ENCODE measurements at places on chromosomes 11 and 22. TPM values are rescaled to one million over a fixed set of nuclear protein-coding genes. Genes with fewer than 3 reads are reported as not detected.
A peak's percentile ranks its signal among the peaks of the same experiment; 100 is the strongest.

FOLH1 gene
- total RNA-seq: not detected

POU2AF1 gene
- 0.47 TPM for total RNA-seq

OR5A1 gene
- not detected for total RNA-seq

GRCh38 chr11:2092956-2093412 lies 46.2 kb downstream of the IGF2 start:
- peak; percentile 81 for DNase-seq

DNA sequence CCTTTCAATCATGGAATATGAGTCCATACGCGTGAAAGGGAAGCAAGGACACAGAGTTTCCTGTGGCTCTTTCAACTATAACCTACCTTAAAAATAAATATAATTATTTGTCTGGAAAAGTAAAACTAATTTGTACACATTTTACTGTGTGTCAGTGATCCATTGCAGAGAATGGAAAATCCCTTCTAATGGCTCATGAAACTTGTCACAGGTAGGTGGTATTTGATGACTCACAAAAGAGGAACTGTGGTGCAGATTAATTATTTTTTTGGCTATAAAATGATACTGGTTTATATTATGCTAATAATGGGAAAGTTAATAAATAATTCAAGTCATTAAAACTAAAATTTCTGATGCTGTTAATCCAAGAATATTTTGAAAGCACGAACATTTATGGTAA lies 792.2 kb downstream of the METTL15 start:
- no peak for DNase-seq

GRCh38 chr11:23359297-23359696 lies 499.0 kb upstream of the CCDC179 start:
- no peak for DNase-seq

- no peak for DNase-seq
Observed at GRCh38 chr11:78856211-78856610, 281.5 kb upstream of the NARS2 start.

DNA sequence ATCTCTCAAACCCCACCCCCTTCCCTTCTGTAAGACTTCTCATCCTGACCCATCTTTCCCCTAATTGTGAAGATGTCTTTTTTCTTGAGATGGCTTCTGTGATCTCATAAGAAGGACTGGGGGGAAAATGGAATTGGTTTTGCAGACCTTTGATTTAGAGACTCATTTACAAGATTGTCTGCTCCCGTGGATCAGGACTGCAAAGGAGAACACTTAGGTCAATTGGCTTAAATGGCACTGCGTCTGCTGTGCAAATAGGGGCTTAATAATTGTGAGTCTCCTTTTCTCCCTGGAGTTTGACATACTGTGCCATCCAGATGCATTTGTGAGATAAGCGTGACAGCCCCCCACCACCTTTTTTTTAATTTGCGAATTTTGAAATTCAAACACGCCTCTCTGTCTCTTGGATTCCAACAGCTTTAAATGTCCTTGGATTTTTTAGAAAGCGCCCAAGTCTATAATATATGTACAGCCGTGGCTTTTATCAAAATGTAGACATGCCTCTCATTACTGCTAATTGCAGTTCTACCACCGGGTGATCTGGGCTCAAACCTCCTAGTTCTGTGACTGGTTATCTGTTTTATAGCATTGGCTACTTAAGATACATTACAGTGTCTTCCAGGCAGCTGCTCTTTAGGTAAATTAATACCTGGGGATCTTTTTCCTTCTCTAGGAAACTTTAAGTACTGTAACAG lies 150.0 kb downstream of the DBX1 start:
- DNase-seq: no peak

- no peak for DNase-seq
Observed at GRCh38 chr22:22813126-22814075, 74.2 kb upstream of the IGLL5 start.

- DNase-seq: no peak
Observed at GRCh38 chr22:45580726-45581381, 78.2 kb downstream of the FBLN1 start.

All from CD4-positive, alpha-beta memory T cell (primary cell).